ENCODE measurements at places on chromosomes 16 and 17. TPM values are rescaled to one million over a fixed set of nuclear protein-coding genes. Genes with fewer than 3 reads are reported as not detected.

KRTAP9-8 gene
- total RNA-seq = not detected

- peaks cover 33% of the 10 kb centered on the region for H3K4me1 ChIP-seq
- peaks cover 42% of the 10 kb centered on the region for H3K36me3 ChIP-seq
- H3K27me3 ChIP-seq = no peaks in the 10 kb centered on the region
Observed at GRCh38 chr16:31181102-31181830, 1.3 kb downstream of the FUS start.

NPIPB6 gene
- total RNA-seq = 3.2 TPM

TNFSF12 gene
- total RNA-seq = 75.7 TPM
